NCI-H1417 treated with DMSO at 0.1 percent for 48 hours (cell line): ENCODE measurements at places on chromosomes 6 and 20.

- no peak for DNase-seq
These were observed 41.8 kb downstream of the NCOA7 start for GRCh38 chr6:125832391-125833117.

GRCh38 chr20:36147690-36148089 lies 6.8 kb upstream of the EPB41L1 start:
- no peak for DNase-seq

DNA sequence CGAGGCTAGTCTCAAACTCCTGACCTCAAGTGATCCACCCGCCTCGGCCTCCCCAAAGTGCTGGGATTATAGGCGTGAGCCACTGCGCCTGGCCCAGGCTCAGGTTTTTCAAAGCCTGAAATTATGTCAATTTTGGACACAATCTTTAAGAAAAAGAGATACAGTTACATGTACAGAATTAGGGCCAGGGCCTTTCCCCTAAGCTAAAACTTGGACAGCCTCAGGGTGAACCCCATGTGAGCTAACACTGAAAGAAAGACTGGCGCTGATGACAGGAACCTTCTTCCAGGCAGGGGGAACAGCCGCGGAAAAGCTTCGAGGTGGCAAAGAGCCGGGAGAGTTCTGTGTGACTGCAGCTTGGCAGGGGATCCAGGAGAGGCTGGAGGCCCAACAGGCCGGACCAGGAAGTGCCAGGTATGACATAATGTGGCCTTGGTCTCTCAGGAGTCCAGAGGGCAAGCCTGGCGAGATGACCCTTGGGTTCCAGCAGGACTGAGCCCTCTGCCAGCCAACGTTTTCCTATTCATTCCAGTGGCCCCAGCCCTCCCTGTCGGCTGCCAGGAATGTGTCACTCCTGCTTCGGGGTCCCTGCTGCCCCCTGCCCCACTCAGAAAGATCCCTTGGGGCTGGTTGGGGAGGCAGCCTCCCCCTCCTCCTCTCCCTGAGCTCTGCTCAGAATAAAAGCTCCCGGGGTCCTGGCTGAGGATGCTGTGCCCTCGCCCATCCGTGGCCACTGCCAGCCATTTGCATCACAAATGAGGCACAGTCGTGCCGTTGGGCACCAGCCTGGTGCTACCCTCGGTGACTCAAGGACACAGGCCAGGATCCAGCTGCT lies 37.3 kb downstream of the RBM38 start:
- DNase-seq = no peak

DNA sequence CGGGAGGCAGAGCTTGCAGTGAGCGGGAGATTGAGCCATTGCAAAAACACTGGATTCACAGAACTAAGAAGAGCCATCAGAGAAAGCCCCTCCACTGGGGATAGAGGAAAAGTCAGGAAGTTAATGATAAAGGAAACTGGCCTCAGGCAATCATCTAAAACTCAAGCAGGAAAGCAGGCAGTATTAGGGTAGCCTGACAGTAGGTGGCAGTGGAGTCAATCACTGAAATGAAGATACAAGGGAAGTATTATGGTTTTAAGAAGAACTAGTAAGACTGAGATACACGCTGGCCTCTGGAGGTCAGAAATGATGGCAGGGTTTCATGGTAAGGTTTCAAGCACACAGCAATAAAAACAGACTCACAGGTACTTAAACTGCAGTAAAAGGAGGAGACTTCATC lies 578.3 kb downstream of the HACE1 start:
- DNase-seq = no peak

- no peak for DNase-seq
These were observed 69.7 kb downstream of the STK35 start for GRCh38 chr20:2171266-2171790.

DNA sequence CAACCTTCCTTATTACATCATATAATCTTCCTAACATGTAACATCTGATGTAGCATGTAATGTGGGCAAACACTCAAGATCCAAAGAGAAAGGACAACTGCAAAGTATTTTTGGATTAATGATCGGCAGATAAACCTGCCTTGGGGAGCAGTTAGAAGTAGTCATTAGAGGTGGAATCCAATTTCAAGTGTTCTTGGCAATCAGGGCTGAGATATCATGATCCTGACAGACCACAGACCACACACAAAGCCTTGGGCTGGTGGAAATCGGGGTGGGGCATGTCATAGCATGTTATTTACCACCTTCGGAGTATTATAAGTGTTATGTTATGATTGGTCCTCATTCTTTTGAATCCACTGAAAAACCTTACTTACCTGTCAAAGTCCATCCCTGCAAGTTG lies 16.3 kb downstream of the NCOA5 start:
- DNase-seq = no peak

DNA sequence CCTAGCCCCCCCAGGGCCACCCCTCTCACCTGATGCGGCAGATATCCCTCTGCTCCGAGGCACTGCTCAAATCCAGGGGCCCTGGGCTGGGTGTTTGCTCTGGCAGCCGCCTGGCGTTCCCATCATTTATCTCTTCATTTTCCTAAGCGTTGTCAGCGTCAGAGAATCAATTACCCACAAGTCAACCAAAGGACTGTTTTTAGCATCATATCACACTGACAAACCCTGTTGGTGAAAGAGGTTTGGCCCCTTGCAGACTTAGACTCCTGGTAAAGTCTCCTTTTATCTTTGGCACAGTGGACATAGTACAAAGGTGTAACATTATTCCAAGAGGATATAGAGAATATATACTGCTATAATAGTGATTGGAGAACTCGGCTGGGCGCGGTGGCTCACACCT lies at the start of gene GHRH:
Gene GHRH (minus strand): TSS at position 101 of the 400 bp plus-strand sequence. CDS start 4,925 bp downstream, outside the sequence.
- DNase-seq = no peak

DNA sequence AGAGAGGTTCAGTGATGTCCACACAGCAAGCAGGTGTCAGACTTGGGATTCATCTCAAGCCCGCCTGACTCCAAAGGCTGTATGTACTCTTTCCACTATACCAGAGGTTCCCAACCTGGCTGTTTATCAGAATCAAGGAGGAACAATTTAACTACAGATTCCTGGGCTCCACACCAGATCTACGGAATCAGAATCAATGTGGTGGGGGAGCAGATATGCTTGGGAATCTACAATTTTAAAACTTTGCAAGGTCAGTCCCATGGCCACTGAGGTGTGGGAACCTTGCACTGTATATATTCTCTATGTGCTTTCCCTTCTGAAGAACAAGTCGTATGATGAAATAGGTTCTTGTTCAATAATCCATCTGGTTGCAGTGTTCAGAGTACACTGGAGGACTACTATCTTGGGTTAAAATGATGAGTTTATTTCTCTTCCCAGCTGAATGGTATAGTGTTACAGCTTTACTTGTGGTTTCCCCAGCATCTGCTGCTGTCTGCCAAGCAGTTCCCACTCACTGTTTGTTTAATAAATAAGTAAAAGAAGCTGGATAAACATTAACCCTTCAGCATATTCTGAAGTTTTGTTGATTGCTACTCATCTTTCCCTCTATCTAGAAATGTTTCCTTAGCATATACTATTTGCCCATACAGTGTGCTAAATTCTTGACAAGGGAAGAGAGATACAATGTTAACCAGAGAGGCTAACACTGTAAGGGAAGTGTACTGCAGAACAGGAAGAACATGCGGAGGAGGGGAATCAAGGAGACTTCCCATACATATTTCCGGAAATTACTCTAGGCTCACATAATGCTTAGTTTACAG lies 9.9 kb downstream of the TTI1 start:
- no peak for DNase-seq

GRCh38 chr6:158756977-158757752 lies 62.0 kb downstream of the EZR start:
- DNase-seq = no peak

GRCh38 chr6:26185004-26185403 lies 97.8 kb downstream of the HFE start:
- DNase-seq = no peak

DNA sequence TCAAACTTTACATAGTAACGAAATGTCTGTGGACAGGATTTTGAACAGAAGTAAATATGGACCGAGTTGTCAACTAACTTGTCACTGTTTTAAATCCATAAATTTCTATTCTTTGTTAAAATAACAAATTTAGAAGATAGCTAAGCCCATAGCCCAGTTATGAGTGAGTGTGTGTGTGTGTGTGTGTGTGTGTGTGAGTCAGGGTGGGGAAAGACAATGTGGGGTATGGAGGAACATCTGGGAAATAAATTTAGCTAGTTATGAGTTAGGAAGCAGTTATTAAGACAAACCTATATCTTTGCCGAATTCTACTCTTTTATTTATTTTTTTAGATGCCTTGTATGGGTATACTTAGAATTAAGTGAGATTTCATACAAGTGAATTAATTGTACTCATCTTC lies 9.0 kb downstream of the TPBG start:
- no peak for DNase-seq

- DNase-seq = no peak
These were observed 15.2 kb downstream of the VNN2 start for GRCh38 chr6:132742495-132742894.

DNA sequence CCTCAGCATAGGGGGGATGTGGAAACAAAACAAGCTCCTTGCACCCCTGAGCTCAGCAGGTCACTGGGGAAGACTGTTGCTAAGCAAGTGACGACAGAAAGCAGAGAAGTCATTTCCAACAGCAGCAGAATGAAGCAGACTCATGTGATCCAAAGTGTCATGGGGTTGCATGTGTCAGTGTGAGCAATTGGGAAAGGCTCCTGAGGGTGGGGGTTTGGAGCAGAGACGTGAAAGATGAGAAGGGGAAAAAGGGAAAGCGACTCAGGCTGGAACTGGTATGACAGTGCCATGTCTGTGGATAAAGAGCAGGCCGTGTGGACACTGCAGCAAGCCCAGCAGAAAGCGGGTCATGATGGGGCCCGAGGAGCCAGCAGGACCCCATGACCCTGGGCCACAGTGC lies 363.9 kb downstream of the PREX1 start:
- no peak for DNase-seq

DNA sequence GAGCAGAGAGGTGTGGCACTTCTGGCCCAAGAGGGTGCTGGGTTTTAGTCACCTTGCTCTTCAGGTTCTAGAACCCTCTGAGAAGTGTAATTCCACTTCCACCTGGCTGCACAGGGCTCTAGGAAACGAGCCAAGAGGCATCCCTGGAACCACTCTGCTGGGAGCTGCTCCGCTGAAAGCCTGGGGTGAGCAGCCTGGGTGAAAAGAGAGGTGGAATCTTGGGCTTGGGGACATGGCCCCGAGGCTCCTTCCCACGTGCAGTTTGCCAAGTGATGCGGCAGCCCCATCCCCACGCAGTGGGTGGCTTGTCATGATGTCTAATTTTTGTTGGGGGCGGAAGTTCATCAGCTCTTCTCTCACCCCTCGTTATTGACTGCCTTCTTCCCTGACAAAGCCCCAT lies 32.8 kb downstream of the PPP1R16B start:
- DNase-seq = no peak

- DNase-seq = no peak
These were observed 24.3 kb downstream of the SNX14 start for GRCh38 chr6:85569323-85569722.

DNA sequence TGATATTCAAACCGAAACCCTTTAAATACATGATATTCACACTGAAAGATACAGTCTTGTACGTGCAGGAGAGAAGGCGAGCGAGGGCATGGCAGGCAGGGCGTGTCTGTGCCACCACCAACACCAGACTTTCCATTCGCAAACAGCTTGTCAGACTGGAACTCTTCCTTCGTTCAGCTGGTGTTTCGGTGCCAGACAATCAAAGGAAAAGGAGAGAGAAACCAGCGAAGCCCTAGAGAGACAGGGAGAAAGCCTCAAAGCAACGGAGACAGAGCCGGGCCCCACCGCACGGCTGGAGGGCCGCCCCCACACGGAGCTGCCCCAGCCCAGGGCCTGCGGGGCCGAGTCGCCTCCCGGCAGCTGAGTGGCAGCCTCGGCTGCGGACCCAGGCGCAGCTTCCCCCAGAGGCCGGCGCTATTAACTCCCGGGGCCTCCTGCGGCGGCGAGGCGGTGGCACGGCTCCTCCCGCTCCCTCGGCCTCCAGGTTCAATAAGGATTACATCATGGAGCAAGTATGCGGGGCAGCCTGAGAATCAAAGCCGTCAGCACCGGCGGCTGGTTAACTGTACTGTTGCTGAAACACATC lies 32.1 kb upstream of the NR2E1 start:
- DNase-seq = no peak

DNA sequence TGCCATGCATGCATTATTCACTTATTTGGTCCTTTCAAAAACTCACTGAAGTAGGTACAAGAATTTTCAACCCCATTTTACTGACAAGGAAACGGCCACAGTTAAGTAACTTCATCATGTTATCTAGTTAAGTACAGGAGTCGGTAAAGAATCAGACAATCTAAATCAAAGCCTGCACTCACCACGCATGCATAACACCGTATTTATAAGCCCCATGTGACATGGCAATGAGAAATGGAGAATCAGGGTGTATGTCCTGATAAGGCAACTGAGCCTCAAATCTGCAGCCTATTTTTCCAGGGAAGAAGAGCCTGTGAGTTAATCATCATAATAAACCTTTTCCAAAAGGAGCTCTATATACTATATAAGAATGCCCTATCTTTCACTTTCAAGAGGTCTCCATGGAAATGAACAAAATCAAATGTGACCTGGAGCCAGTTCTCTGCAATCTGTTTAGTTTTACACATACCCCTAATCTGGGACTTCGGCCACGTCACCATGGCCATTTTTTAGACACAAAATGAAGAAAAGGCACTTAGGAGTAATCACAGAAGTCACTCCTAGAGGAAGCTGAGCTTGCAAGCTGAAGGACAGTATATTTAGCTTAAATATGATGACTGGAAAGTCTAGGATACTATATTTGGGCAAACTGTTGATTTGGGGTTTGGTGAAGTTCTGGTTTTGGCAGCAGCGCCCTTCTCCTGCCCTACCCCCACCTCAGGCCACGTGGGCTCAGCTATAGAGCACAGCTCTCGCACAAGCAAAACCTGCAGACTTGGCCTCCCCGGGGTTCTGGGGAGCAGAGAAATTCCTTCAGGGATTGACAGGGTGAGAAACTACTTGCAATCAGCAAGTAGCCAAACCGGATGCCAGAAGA lies 19.2 kb downstream of the TRAM2 start:
- no peak for DNase-seq

DNA sequence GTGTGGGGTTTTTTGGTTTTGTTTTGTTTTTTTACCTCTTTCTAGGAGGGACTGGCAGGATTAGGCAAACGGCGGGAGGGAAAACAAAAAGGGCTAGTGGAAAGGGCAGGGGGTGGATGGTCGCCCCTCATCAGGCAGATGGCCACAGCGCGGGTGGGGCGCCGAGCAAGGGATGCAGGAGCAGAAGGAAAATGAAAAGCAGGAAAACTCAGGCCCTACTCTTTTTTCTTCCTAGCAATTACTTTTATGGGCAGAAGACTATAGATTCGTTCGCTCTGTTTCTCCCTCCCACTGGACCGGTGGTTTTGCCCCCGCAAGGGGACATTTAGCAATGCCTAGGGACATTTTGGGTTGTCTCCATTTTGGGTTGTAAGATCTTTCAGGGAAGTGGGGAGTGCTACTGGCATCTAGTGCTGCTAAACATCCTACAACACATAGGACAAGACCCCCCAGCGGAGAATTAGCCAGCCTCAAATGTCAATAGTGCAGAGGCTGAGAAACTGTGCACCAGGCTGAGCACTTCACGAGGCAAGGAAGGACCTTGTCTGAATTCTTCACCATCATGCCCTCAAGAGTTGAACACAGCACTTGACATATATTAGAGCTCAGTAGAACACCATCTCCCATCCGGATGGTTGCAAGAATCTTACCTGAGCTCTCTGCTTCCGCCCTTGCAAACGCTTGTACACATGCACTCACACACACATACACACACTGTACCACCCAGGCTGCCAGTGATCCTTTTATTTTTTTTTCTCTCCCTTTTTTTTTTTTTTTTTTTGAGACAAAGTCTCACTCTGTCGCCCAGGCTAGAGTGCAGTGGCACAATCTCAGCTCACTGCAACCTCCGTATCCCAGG lies 4.8 kb upstream of the ZMYND8 start:
- DNase-seq = no peak

- DNase-seq = no peak
These were observed 348.9 kb upstream of the KCNQ5 start for GRCh38 chr6:72272958-72273357.
